Frontal cortex (tissue), 4 donors: ENCODE measurements at places on chromosomes 1 and 21. TPM values are rescaled to one million over a fixed set of nuclear protein-coding genes. Genes with fewer than 3 reads are reported as not detected.
A peak's percentile ranks its signal among the peaks of the same experiment; 100 is the strongest.

- DNase-seq = no peak
Observed at GRCh38 chr21:43619856-43620255, 39.4 kb downstream of the HSF2BP start.

GRCh38 chr1:245771511-245772281 is 616.9 kb downstream of the KIF26B start:
- no peak for DNase-seq

DNA sequence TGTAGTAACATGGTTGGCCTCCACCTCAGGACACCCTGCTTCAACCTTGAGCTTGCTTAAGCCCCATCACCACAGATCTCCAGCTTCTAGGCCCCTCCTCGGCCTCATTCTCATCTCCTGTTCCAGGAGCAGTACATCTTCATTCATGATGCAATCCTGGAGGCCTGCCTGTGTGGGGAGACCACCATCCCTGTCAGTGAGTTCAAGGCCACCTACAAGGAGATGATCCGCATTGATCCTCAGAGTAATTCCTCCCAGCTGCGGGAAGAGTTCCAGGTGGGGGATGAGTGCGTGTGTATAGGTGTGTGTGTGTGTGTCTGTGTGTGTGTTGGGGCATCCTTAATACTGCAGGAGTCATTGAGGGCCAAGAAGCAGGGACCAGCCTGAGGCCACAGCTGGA is 79.6 kb downstream of the PTPRU start:
- DNase-seq = no peak

- peak; percentile 34 for DNase-seq
Observed at GRCh38 chr1:36706416-36706815, 223.7 kb upstream of the CSF3R start.

DNA sequence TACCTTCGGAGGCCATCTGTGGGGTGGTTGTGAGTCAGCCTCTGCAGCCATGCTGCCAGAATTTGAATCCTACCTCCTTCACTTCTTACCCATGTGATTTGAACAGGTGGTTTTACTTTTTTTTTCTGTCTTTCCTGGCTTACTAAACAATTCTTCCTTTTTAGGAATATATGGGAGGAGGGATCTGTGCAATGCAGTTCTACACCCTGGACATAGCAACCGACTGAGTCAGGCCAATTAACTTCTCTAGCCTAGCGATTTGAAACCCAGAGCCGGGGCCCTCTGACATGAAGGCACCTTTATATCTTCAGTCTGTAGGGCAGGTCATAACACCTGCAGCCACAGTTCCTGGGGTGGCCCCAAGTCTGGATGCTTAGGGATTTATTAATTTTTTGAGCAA is 83.6 kb downstream of the ST6GALNAC3 start:
- no peak for DNase-seq

- DNase-seq = no peak
Observed at GRCh38 chr1:217115404-217116380, 392.5 kb upstream of the ESRRG start.

- DNase-seq = no peak
Observed at GRCh38 chr1:162674034-162674608, 41.9 kb downstream of the DDR2 start.

- DNase-seq = no peak
Observed at GRCh38 chr1:165524639-165525285, 19.0 kb upstream of the LRRC52 start.

- DNase-seq = no peak
Observed at GRCh38 chr1:101112051-101112780, 86.6 kb upstream of the DPH5 start.

DNA sequence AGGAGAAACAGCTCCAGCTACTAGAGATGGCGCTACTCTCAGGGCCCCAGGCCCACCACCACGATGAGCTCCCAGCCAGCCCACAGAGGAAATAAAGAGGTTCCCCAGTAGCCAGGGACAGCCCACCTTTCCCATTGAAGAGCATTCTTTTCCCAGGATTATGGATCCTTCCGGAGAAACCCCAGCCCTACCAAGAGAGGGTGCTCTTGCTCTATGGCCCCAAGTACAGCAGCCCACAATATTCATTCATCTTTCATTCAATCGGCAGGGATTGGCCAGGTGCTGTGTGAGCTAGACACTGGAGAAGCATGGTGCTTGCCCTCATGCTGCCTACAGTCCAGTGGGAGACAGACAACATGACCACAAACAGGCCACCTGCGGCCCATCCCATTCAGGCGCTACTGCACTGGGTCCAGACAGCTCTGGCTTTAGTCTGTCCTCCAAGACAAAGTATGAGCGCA is 29.9 kb downstream of the PMVK start:
- DNase-seq = no peak

GRCh38 chr1:65751961-65752360 is 40.7 kb upstream of the PDE4B start:
- no peak for DNase-seq

DNA sequence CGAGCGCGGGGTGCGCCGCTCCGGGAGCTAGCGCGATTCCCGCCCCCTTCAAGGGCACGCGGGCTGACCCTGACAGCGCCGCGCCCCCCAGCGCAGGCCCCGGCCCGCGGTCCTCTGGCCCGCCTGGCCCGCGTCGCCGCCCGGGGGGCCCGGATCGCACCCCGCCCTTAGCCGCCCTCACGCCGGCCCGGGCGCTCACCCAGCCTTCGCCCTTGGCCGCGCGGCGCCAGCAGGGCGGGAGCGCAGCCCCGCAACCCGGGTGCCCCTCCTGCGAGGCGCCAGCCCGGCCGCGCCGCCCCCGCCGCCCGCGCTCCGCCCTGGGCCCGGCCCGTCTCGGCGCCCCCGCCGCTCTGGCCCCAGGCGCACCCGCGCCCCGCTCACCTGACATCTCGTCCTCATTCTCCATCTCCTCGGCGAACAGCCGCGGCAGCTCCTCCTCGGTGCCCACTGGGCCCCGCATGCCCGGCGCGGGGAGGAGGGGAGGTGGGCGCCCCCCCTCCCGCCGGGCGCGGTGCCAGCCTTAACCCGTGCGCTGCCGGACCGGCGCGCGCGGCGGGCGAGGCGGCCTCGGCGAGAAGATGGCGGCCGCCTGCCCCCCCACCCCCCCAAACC is 451 bp downstream of the CHD5 start:
- DNase-seq = peak; percentile 14

DNA sequence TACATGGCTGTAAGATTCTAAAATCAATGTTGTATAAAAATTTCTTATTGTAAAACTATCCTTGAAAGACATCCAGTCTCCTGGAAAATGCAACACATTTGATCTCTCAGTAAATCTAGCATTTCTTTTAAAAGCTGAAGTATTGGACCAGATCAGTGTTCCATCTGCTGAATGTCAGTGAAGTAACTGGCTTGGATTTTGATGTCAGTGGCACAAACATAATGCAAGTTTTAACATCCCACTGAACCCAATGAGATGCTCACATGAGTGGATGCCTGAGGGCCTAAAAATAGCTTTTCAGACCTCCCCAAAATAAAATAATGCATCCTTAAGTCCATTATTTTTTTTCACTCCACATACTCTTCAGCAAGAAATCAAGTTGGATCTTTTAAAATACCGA is 1432.2 kb downstream of the MRPL39 start:
- DNase-seq = no peak

DNA sequence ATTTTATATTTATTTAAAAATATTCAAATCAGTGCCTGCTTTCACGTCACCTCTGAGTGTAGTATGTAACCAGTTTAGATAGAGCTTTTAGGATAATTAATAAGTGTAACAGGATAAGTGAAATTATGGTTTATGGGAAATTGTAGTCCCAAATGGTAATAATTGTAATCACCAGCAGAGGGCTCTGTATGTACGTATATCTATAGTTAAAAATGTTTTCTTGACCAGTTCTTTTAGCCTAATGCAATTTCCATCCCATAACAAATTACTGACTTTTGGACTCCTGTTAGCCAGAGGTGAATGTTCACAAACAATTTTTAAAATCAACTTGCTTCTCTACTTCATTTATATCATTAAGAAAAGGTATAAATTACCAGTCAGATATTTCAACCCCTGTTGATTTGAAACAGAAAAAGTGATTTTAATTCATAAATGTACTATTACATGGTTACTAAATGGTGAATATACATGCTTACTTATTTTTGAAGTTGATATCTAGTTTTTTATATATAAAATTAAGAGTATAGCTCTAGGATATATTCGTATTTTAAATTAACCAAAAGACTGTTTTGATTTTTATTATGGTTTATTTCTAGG is 25.3 kb downstream of the SLC30A7 start:
- no peak for DNase-seq

DNA sequence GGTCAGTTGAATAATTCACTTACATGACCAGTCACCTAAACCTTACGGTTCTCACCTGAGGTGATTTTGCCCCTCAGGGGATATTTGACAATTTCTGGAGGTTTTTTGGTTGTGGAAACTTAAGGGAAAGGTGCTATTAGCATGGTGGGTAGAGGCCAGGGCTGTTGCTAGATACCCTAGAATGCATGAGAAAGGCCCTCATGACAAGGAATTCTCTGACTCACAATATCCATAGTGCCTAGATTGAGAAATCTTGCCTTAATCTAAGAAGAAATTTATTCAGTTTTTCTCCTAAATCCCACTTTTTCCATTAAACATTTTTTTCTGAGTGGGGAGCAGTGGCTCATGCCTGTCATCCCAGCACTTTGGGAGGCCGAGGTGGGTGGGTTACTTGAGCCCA is 119.7 kb downstream of the TGFB2 start:
- DNase-seq = no peak

DNA sequence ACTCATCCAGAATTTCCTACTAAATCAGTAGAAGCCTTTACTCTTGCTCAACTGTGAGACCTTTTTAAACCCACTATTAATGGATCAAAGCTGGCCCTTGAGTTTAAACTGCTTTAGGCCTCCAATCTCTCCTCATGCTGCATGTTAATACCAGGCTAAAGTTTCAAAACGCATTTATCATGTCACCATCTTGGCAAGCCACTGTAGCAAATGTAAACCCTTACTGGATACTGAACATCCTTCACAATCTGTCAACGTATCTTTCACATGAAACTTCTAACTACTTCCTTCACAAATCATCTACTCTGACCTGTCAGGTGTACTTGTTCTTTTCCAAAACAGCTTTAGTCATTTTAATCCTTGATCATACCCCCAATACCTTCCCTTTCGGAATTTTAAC is 3.0 kb downstream of the PAXBP1 start:
- DNase-seq = no peak

- no peak for DNase-seq
Observed at GRCh38 chr1:182603646-182604174, 479 bp downstream of the RGS16 start.

DNA sequence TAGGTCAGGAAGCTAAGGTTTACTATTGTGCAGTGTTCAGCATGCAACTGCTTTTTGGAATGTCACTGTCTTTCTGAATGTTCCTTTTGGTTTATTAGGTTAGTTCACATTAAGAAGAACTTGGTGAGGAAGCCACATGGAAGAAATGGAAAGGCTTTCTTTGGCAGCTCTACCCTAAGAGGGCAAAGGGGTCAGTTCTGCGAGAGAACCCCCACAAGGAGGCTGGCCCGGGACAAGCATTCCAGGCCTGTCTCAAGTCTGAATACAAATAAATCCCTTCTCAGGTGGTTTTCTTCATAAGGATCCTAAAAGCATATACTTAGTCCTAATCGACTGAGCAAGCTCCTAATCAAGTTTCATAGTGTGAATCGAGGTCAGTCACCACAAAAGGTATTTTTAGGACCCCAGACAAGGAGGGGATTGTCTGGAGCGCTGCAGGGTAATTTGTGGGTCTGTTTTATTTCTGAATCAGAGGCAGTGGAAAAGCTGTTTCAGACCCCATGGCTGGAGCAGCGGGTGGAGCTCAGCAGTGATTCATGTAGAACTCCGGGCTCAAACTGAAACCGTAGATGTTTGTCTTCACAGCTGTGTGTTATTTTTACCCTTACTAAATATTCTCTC is 63.3 kb downstream of the ERG start:
- no peak for DNase-seq

GRCh38 chr1:194114288-194114687 is 927.9 kb upstream of the B3GALT2 start:
- no peak for DNase-seq

- no peak for DNase-seq
Observed at GRCh38 chr1:26960625-26960966, 328 bp upstream of the KDF1 start.

DNA sequence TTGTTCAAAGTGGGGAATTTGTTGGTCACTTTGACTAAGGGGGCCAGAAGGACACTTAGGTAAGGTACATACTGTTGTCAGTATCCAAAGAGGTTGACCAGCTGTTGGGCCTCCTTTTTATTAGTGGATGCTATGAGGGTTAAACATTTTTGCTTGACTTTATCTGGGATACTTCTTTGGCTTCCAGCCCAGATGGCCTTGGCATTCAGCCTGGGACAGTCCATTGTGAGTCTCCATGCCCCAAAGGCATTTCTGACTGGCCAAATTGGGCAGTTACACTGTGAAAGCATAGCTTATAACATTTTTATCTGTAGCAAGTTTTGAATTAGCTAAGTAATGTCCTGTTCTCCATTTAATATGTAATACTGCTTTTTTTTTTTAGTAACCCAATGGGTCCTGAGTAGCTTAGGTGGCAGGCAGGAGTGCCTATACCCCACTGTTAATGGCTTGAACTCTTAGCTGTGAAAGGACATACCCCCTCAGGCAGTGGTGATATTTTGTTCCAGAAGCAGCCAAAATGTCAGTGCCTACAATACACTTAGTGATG is 35.4 kb upstream of the CD1D start:
- no peak for DNase-seq

- DNase-seq = no peak
Observed at GRCh38 chr1:26828411-26828991, 2.0 kb downstream of the ZDHHC18 start.

DNA sequence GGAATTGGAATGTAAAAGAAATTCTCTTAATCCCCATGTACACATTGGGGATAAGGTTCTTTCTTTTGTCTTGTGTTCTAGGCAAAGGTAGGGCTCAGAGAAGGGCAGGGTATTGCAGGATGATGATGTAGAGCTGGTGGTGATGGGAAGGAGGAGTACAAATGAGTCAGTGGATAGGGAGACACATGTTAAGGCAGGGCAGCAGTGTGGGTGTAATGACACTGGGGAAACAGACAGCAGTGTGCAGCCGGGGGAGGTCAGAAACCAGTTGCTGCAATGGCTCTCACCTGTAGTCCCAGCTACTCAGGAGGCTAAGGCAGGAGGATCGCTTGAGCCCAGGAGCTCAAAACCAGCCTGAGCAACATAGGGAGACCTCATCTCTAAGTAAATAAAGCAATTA is 5.1 kb downstream of the NLRP3 start:
- no peak for DNase-seq

Gene DISP1
- 9.0 TPM for total RNA-seq

Gene AMY2A
- total RNA-seq = not detected

Gene CD1C
- total RNA-seq = under 0.01 TPM

Gene G0S2
- total RNA-seq = 1.6 TPM

Gene PAQR6
- 7.7 TPM for total RNA-seq

Gene AGO3
- total RNA-seq = 21.6 TPM

Gene SNX7
- total RNA-seq = 140 TPM

Gene PRRX1
- total RNA-seq = 6.5 TPM

Gene CRABP2
- 7.7 TPM for total RNA-seq

Gene EEIG2
- 56.7 TPM for total RNA-seq

Gene BACH1
- 136 TPM for total RNA-seq

Gene KCNT2
- total RNA-seq = 28.1 TPM

Gene ATAD3C
- total RNA-seq = not detected

Gene GNG4
- total RNA-seq = 31.0 TPM

Gene RAB7B
- under 0.01 TPM for total RNA-seq

Gene LORICRIN
- total RNA-seq = not detected

Gene WNT2B
- total RNA-seq = 2.0 TPM

Gene FCRL3
- total RNA-seq = under 0.01 TPM

Gene SMCP
- total RNA-seq = not detected

Gene RXFP4
- not detected for total RNA-seq

Gene SPRR2G
- not detected for total RNA-seq
